Dermis blood vessel endothelial cell (primary cell): ENCODE measurements at places on chromosomes 3 and 15.
A peak's percentile ranks its signal among the peaks of the same experiment; 100 is the strongest.

DNA sequence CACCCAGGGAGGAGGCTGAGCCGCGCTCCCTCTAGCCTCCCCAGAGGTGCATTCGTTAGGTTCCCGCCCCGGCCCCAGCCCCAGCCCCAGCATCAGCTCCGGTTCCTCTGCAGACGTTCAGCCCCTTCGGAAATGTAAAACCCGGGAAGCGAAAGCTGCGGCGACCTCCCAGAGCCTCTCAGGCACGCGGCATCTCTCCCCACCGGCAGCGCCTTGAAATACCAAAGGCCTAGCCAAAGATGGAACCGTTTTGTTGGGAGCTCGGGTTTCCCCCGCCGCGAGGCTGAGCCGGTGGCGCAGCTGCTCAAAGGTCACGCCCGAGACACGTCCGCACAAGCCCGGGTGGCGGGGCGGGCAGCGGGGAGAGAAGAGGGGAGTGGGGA, 77.8 kb upstream of the HES1 start:
- DNase-seq = peak; percentile 64

DNA sequence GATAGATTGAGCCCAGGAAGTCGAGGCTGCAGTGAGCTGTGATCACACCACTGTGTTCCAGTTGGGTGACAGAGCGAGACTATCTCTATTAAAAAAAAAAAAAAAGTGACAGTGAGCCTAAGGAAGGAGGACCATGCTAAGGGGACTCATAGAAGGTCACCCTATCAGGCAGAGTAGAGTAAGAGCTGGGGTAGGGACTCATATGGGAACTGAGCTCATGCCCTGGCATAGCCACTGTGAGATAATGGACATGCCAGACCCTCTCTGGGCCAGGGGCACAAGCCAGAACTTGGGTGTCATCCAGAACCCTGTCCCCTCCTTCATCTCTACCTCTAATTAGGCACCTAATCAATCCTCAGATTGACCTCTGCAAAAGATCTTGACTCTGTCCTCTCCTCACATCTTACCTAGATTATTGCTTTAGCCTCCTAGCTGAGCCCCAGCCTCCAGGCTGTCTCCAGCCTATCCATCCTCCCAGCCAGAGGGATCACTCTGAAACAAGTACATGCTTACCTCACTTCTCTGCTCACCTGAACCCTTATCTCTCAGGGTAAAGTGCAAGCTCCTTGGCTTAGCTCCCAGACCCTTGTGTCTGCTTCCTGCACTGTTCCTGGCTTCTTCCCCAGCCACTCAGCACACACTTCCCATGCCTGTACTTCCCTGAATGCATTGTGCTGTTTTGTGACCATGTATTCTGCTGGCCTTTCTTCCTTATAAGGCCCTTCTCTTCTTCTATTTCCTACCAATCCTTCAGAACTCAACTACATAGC, 76.4 kb downstream of the DAPK2 start:
- peak; percentile 72 for DNase-seq

DNA sequence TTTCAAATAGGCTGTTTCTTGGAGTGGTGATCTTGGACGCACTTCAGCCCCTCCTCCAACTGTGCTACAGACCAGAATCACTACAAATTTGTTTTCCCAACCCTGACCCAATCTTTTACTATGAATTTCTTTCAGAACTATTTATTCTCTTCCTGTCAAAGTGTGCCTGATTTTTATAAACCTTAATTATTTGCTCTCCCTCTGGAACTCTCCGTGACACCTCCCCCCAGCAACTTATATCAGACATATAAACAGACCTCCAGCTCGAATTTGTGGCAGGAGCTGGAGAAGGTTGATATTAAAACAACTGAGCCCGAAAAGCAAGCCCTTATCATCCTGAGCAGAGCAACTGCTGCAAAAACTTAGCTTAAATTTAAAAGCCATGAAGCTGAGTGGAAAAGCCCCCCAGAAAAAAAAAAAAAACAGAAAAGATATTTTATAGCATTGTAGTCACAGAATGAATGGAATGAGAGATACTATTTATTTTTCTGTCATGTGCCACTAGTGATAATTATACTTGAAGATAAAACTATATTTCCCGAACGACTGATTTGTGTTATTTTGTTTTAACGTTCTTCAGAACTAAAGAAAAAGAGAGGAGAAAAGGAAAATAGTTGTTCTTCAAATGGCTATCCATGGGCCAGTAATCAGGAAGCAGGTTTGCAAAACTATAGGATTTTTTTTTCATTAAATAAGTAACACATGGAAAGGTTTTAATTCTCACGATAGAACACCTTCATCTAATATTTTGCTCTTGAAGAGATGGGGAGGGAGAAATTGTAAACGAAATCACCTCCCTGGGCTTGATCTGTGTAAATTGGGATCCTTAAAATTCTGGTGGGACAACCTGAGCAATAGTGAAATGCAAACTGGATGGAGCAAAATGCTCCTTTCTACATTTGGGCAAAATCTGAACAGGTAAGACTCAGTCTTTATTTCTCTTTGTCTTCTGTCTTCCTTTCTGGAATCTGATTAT, 80.8 kb downstream of the NR2F2 start:
- no peak for DNase-seq

DNA sequence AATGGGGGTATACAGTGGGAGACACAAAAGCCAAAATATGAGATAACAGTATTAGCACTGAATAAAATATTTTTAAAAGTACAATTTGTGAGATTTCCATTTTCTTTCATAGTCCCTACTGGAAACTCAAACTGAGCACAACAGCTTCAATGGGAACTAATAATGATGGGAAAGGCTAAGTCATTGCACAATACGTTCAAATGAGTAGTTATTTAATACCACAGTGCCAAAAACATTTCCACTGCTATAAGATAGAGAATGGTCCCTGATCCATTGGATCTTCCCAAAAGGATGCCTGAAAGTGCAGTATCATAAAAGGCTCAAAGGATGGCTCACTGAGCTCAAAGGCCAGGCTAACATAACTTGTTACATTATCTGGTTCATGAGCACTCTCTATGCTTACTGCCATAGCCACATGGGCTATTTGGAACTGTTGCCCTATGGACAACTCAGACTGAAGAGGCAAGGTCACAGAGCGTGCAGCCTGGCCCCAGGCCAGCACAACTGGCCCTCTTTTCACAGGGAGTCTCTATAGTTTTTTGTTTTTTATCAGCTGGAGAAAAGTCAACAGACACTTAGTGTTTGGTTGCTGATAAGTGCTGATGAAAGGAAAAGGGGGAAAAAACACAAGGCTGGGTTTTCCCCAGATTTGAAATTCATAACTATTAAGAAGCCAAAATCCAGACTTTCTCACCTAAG, 54.1 kb upstream of the PPIB start:
- DNase-seq = peak; percentile 28

- no peak for DNase-seq
Measured at GRCh38 chr15:82894971-82895520, 57.5 kb downstream of the HOMER2 start.

DNA sequence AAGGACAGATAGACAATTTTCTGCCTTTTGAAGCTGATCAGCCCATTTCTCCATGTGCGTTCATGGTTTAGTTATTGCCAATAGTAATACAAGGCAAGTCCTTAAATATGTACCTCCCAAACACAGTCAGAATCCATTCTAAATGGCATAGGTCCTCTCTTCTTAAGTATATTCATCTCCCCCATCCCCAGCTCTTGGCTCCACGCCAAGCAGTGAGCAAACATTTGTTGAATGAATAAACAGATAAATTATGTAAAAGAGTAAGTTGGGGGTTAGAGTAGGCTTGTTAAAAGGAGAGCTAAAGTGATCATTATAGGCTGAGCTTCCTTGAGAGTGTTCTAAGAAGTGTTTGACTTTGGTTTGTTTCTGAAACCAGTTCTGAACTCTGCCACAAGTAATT, 241.3 kb downstream of the ITPR1 start:
- no peak for DNase-seq

DNA sequence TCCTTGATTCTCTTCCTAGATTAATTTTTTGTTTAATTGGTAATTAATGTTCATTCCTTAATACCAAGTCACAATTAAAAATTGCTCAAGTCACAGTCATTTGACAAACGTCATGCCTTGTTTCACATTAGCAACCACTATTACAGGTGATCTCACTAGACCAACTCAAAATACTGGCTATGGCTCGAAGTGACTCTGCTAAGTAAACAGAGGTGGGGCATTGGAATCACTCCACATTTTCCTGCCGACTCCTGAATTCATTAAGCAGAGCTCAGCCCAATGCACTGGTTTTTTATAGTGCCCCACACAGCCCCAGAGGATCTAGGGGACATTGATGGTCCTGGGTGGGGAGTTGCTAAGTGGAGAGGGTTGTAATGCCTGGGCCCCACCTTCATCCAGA, 201.2 kb upstream of the NSMCE3 start:
- no peak for DNase-seq

DNA sequence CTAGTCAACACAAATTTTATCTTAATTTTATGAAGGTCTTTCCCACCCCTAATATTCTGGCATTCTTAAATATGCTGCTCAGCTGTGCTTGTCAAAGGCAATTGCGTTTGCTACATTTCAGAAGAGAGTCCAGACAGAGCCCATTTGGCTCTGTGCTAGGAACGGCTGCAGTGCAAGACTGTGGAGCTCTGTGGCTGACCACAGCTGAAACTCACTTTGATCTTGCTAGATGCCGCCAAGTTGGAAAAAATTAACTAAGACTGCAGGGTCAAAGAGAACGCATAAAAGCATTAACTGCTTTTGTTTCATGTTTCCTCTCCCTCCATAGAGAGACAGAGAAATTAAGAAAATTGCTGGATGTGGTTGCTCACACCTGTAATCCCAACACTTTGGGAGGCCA, 7.6 kb upstream of the PPP1R2 start:
- DNase-seq = no peak

DNA sequence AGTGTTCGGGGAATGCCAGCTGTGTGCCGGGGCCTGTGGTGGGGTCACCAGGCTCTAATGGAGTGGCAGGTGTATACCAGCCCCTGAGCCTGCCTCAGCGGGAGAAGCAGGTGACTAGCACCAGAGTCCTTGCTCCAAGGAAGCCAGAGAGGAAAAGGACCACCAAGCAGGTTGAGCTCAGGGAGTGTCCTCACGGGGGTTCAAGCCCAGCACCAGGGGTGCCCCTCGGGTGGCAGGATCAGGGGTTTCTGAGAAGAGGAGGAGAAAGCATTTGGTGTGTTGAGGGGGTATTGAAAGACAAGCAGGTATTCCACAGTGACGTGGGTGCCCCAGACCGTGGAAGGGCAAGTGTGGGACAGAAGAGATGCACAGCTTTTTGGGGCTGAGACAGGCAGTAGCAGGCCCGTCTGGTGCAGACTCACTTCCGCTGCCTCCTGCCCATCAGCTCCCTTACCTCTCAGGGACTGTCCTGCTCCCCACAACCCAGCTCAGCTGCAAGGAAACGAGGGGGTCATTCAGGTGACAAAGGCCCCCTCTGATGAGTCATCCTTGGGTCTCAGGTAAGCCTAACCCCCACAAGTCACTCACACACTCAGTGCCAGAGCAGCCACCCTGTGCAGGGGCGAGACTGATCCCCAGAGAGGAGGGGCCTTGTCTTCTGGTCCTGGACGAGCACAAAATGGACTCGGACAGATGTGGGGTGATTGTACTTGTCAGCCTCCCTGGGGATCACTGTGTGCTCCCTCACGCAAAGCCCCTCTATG, 21.4 kb upstream of the POC1A start:
- DNase-seq = no peak

DNA sequence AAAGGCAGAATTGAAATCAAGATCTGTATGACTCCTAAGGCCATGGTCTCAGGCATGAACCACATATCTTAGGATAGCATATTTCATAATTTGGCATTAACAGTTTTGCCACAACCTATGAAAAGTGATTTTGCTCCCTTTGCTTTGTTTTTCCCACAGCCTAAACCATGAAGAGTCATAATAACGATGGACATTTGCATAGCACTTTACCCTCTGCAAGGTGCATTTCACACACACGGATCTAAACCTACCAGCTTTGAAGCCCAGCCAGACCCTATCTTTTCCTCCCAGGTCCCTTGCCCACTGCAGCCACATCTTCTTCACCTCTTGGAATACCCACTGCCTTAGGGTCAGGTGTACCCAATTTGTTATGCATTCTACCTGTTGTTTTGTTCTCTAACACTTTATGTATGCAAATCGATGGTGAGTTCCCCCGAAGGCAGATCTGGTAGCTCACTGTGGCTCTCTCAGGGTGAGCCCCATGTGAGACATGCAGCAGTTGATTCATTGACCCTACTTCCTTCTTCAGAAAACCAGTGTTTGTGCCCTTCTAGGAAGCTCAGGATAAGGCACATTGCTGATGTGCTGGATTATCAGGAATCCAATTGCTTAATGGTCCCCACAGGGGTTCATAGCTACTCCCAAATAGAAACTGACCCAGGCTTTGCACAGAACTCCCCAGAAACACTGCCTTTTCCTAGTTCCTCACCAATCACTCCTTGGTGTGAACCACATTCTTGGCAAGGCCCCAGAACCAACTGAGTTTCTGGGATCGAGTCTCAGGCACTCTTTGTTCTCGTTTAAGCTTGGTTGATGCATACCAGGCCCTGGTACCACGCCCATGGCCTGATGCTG, 8.7 kb downstream of the ARHGAP31 start:
- DNase-seq = no peak
